Endothelial cell of umbilical vein (primary cell): ENCODE measurements at places on chromosomes 7 and 10. TPM values are rescaled to one million over a fixed set of nuclear protein-coding genes. Genes with fewer than 3 reads are reported as not detected.

The FXYD4 gene
- not detected in 2 replicates for total RNA-seq

GRCh38 chr7:1555046-1555812 is 776 bp downstream of the TMEM184A start:
- DNase-seq: peak; percentile 28

GRCh38 chr10:86825366-86825765 is 68.9 kb downstream of the BMPR1A start:
- no peak for DNase-seq

GRCh38 chr7:30147223-30147622 is 12.4 kb downstream of the MTURN start:
- DNase-seq: no peak

GRCh38 chr7:135100856-135101255 is 47.0 kb upstream of the TMEM140 start:
- DNase-seq: peak; percentile 17
